Psoas muscle (tissue), 8 donors: ENCODE measurements at places on chromosomes 12 and 14.

GRCh38 chr14:95476747-95477146 is 39.7 kb downstream of the SYNE3 start:
- DNase-seq, result no peak

GRCh38 chr14:57212919-57213318 is 55.8 kb downstream of the EXOC5 start:
- DNase-seq, result no peak

- DNase-seq, result no peak
Observed at GRCh38 chr12:70469221-70469820, 103.2 kb downstream of the KCNMB4 start.

DNA sequence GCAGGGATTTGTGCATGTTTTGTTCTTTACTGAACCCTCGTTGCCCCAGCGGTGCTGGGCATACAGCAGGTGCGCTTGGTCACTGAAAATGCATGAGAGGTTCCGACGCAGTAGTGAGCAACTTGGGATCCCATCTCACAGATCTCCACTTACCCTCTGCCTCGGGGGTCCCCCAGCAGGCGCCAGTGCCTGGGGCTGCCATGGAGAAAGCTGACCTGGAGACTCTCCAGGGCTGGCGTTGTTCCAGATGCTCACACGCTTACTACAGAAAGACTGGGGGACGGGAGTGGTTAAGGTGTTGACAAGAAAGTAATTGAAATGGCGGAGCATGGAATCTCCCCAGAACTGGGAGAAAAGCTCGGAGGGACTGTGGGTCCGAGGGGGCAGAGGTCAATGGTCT is 14.2 kb downstream of the GLT1D1 start:
- DNase-seq, result no peak

DNA sequence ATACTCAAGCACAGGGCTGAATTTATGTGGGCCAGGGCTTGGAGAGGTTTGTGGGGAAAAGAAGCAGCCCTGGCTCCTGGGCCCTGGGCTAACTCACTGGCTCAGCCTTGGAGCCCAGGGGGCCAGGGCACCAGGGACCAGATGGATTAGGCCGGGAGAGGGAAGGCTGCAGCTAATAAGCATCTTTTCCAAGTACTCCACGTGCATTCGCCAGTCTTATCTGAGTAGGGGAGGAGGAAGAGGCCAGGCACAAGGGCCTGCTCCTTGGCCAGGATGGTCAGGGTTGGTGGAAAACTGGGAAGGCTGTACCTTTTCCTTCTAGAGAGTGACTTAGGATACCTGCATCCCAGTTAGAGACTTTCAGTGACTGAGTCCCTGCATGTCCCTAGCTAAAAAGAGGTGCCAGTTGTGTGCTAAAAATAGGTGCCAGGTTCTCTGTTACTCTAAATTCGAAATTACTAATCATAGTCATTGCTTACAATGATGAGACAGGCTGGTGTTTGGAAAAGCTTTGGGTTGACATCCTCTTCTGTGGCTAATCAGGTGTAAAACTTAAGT is 1.3 kb downstream of the GLRX5 start:
- DNase-seq, result no peak

- DNase-seq, result no peak
Observed at GRCh38 chr14:33686218-33686617, 264.7 kb downstream of the EGLN3 start.

- DNase-seq, result no peak
Observed at GRCh38 chr14:25394791-25395391, 344.9 kb upstream of the STXBP6 start.
